ENCODE measurements at places on chromosomes 6 and 20.

DNA sequence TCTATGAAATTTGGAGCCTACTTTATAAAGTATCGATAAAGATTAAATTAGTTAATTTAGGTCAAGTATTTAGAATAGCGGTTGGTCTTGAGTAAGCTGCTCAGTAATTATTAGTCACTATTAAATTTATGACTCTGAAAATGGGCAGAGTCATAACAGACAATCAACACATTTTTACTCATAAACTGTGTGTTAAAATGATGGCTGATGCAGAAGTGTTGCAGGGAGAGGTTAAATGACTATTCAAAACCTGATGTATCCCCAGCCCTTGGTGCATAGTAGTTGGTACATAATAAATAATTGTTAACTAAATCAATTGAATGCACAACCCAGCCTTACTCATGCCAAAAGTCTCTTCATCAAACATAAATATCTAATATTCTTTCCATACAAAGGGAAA is 30.6 kb downstream of the HIVEP2 start:
- DNase-seq: no peak

DNA sequence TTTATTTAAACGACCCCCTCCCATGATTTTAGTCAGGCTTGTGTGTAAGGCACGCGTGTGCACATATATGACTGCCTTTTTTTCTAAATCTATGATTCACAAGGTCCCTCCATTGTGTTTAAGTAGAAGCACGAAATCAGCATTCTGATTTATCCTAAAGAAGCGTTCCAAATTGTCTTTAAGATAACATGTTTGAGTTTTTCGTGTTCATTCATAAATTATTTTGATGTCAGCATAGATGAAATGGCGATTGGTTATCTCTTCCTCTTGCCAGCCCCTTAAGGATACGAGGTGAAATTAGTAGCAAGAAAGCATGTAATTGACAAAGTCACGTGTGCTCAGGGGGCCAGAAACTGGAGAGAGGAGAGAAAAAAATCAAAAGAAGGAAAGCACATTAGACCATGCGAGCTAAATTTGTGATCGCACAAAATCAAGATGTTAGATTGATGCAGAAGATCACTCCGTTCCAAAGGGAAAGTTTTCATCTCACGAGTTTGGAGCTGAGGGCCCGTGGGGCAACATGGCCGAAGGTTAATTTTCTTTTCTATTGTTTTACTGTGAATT is at the start of gene LIN28B:
Gene LIN28B, plus strand, starts transcription at position 377 of the 564 bp plus-strand sequence. Its CDS starts 144 bp downstream, at position 521.
- no peak for DNase-seq

DNA sequence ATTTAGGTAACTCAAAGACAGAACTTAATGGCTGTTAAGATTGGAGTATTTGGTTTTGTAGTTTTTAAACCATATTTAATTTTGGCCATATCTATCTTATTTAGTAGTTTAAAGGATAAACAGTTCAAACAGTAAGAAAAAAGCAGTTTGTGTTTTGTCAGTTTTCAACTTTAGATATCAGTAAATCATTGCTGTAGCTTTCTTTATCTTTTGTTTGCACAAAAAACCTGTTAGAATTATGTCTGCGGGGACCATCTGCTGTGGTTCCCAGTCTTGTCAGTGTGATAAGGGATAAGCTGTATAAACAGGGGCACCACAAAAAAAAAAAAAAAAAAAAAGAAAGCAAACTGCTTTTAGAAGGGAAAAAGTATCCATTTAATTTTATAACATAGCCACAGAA is 40.9 kb downstream of the CDKAL1 start:
- no peak for DNase-seq

DNA sequence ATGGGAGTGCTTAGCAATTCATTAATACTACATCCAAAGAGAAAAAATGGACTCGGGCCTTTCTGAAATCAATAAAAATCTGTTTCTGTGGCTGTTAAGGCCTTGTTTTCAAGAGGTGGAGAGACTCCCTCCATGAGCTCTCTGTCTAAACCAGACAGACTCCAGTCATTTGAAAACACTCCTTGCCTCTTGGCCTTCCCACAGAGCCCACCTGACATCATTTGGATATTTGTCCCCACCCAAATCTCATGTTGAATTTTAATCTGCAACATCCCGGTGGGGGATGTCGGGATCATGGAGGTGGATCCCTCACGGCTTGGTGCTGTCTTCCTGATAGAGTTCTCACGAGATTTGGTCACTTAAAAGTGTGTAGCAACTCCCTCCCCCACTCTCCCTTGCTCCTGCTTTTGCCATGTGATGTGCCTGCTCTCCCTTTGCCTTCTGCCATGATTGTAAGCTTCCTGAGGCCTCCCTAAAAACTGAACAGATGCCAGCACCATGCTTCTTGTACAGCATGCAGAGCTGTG is 226.3 kb downstream of the TBXT start:
- DNase-seq: no peak
